Activated CD4-positive, alpha-beta T cell treated with anti-CD3 and anti-CD28 coated beads for 48 hours (primary cell): ENCODE measurements at places on chromosomes 6 and 20.

DNA sequence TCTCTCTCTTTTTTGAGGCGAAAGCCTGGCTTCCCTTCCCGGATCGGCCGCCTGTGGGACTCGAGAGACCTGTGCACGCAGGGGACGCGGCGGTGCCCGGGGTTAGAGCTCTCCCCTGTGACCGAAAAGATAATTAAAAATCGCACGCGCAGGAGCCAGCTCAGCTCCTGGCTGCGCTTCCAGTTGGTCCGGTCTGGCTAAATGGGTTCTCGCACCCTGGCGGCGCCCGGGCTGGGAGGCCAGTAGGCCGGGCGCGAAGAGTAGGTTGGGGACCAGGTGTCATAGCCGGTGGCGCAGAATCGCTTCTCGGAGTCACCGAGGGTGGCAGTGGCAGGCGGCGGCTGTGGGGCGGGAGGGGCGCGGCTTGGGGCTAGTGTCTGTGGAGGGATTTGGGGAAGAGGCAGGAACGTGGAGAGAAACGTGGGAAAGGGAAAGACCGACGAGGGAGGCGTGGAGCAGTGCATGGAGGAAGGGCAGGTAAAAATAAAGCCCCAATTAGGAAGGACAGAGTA, 41.9 kb upstream of the SUPT3H start:
- DNase-seq: peak; percentile 82

DNA sequence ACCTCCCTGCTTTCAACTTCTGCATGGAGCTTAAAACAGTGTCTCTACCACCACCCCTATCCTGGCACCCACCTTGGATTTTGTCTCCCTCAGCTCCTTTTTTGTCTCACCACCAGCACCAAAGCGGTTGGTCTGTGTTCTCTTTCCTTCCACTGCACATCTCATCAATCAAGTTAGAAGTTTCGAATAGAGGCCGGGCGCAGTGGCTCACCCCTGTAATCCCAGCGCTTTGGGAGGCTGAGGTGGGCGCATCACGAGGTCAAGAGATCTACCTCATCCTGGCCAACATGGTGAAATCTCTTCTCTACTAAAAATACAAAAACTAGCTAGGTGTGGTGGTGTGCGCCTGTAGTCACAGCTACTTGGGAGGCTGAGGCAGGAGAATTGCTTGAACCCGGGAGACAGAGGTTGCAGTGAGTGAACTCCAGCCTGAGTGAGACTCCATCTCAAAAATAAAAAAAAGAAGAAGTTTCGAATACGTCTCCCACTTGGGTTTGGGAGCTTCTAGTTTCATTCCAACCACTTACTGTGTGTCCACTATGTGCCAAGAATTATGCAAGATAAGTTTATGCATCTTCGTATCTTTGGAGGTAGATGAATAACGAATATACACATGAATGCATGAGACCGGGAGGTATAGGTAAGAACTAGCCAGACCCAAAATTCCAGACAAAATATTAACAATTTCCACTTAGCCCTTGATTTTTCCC, 5.9 kb downstream of the PCED1A start:
- DNase-seq: no peak

- no peak for DNase-seq
These were observed 114.1 kb upstream of the SMLR1 start for GRCh38 chr6:130713144-130713543.

GRCh38 chr6:68657374-68658139, 22.5 kb downstream of the ADGRB3 start:
- no peak for DNase-seq

GRCh38 chr6:2749969-2750600, 637 bp downstream of the MYLK4 start:
- peak; percentile 82 for DNase-seq

DNA sequence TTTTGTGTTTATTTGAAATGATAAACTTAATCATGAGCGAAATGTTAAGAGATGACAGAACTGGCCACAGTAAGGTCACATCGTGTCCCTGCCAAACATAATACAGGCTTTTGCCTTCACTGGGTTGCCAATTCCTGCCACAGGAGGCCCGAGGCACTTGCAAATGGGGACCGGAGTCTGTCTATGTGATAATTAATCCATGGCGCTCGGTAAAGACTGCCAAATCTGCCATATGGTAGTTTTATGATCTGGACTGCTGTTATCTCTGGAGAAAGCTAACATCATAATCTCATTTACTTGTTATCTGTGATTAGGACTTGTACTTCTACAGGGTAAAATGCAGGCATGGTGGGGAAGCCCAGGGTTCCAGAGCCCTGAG, 170.5 kb upstream of the TSHZ2 start:
- DNase-seq: no peak

DNA sequence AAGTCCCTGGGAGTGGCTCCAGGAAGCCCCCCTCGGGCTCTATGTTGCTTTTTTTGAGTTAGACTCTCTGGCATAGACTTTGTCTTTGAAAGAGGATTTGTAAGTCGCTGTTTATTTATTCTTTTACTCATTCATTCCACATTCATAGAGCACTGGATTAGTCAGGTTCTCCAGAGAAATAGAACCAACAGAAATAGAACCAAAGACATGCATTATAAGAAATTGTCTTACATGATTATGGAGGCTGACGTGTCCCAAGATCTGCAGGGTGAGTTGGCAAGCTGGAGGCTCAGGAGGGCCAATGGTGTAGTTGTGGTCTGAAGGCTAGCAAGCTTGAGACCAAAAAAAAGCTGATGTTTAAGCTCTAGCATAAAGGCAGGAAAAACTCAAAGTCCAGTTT, 98.3 kb upstream of the CHD6 start:
- no peak for DNase-seq

DNA sequence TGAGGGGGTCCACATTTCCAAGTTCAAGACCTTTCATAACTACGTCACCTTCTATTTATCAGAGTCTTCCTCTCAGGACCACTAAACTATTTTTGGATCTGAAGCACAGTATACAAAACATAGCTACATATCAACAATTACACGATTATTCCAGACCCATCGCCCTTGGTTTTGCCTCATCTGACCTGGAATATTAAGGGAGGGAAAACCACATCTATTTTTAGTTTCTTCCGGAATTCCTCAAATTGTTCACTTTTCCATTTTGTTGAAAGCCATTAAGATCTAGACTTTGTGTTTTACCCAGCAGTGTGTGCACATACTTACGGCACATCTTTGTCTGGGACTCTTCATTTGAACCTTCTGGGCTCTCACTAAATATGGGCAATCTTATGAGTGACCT, 12.0 kb upstream of the ADGRF5 start:
- no peak for DNase-seq

- DNase-seq: no peak
These were observed 15.6 kb upstream of the GCNT2 start for GRCh38 chr6:10505529-10505928.

DNA sequence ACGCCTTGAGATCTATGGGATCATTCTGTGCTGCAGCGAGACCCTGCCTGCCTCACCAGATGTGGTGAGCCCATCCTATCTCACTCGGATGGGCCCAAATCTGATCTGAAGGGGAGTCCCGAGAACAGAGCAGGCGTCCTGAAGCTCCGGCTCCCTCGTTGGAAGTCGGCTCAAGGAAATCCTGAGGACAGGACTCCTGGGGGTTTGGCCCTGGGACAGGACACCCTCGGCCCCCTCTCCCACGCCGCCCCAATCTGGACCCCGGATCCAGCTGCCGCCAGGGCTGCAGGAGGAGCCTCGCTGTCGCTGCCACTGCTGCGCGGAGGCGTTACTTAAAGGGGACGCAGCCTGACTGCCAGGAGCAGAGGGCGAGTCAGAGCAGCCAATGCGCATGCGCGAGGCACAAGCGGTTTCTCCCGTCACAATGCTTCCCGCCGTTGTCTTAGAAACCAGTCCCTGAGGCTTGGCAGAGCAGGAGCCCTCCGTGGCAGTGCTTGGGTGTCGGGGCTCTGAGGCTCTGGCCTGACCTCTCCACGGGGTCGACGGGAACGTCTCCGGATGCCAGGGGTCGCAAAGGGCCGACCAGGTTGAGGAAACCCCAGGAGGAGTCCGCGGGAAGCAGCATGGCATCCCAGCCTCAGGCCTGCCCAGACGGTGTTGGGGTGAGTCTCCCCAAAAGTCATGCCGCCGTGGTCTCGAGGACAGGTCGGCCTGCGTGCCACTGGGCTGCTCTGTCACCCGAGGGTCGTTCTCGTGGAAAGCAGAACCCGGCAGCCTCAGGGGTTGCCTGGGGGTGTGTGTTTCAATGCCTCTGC, 1567.8 kb upstream of the DEFB115 start:
- peak; percentile 63 for DNase-seq

GRCh38 chr6:37777272-37777834, 42.2 kb upstream of the ZFAND3 start:
- no peak for DNase-seq
